ENCODE measurements at places on chromosomes 5 and 9. TPM values are rescaled to one million over a fixed set of nuclear protein-coding genes. Genes with fewer than 3 reads are reported as not detected.
A peak's percentile ranks its signal among the peaks of the same experiment; 100 is the strongest.

OBP2B gene
- total RNA-seq, result not detected

ZMYND19 gene
- total RNA-seq, result 6.7 TPM

MYOZ3 gene
- total RNA-seq, result not detected

ST8SIA4 gene
- total RNA-seq, result 6.0 TPM

HTR1A gene
- not detected for total RNA-seq

FAXDC2 gene
- total RNA-seq, result 54.8 TPM

EQTN gene
- not detected for total RNA-seq

EPB41L4A gene
- total RNA-seq, result 32.9 TPM

GRCh38 chr5:6251565-6252102, 126.7 kb downstream of the MED10 start:
- no peak for DNase-seq

DNA sequence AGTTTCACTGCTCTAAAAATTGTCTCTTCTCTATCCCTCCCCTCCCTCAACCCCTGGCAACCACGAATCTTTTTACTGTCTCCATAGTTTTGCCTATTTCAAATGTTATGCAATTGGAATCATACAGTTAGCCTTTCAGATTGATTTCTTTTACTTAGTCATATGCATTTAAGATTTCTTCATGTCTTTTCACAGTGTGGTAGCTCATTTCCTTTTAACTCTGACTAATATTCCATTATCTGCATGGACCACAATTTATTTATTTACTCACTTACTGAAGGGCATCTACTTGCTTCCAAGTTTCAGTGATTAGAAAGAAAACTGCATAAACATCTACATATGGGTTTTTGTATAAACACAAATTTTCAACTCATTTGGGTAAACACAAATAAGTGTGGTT, 372.3 kb downstream of the CDH18 start:
- DNase-seq, result no peak

DNA sequence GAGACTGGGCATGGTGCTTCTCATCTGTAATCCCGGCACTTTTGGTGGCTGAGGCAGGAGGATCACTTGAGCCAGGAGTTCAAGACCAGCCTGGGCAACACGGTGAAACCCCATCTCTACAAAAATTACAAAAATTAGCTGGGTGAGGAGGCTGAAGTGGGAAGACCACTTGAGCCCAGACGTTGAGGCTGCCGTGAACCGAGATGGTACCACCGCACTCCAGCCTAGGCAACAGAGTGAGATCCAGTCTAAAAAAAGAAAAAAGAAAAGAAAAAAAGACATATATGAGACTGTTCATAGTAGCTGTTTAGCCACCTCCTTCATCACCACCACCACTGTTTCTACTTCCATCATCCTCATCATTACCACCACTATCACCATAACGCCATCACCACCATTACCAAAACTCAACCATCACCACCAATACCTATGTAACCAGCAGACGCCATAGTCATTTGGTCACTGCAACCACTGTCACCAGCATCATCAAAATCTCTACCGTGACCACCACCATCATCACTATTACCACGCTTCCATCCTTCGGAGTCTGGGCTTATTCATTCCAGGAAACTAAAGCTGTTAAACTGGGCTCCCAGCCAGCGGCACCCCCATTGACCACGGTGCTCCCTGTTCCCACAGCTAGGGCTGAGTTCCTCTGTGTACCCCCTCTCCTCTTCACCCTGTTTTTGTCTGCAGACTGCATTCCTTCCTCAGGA, 8.4 kb upstream of the KIF12 start:
- no peak for DNase-seq

- no peak for DNase-seq
Measured at GRCh38 chr5:175920231-175920811, 47.8 kb downstream of the THOC3 start.

DNA sequence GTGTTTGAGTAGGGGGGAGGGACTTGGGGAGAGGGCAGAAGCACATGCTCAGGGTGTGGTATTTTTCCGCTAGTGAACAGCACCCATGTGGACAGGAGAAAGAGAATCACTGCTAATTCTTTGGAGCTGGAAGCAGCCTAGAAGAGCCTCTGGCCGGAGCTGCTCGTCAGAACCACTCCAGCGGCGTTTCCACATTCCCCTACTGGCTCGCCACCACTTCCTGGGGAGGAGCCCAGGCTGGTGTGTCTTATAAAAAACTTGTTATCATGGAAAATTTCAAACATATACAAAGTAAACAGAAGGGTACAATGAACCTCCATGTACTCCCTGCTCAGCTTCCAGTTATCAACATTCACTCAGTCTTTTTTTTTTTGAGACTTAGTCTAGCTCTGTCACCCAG, 26.7 kb downstream of the LHX2 start:
- DNase-seq, result no peak

- DNase-seq, result no peak
Measured at GRCh38 chr9:26331223-26331622, 561.4 kb downstream of the CAAP1 start.

- no peak for DNase-seq
Measured at GRCh38 chr5:136070486-136071285, 41.9 kb downstream of the TGFBI start.

GRCh38 chr5:147857302-147858129, 21.0 kb upstream of the SCGB3A2 start:
- DNase-seq, result peak; percentile 69

DNA sequence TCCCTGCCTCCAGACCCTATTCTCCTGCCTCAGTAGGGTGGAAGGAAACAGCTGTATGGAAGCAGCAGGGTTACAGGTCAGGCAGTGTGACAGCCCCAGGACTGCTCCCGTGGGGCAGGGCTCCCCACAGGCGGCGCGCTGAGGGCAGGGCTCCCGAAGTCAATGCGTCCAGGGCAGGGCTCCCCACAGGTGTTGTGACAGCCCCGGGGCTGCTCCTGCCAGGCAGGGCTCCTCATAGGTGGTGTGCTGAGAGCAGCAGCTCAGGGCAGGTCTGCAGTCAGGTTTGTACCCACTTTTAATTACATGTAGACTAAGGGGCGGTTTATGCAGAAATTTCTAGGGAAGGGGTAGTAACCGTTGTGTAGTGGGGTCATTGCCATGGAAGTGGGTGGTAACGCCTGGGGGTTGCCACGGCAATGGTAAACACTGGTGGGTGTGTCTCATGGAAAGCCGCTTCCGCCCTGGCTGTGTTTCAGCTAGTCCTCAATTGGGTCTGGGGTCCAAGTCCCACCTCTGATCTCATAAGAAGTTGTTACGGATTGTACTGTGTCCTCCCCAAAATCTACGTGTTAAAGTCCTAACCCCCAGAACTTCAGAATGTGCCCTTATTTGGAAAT, 16.7 kb upstream of the TERT start:
- no peak for DNase-seq

DNA sequence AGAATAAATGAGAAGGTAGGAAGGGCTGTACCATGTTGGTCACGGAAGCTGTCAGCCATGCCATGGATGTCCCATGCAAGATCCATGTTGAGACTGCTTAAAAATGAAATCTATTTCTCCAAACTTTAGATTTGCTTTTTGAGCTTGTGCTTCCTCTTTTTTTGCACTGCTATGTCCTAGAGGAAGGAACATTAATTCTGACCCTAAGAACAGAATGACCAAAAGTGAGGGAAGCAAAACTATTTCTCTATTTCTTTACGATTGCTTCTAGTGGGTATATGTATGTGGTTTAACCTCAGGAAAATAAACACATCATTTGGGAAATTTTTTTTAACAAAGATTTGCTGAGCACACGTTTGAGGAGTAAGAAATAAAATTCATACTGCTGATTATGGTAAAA, 84.6 kb downstream of the USP20 start:
- DNase-seq, result no peak

All from transverse colon (tissue), 4 donors.